Activated CD4-positive, alpha-beta memory T cell treated with anti-CD3 and anti-CD28 coated beads for 36 hours (primary cell): ENCODE measurements at places on chromosomes 3 and 15. TPM values are rescaled to one million over a fixed set of nuclear protein-coding genes. Genes with fewer than 3 reads are reported as not detected.

CHRFAM7A gene
- not detected for total RNA-seq

JAGN1 gene
- total RNA-seq = 27.8 TPM

CCDC39 gene
- total RNA-seq = not detected

DISP2 gene
- total RNA-seq = 0.02 TPM

LRRK1 gene
- 0.71 TPM for total RNA-seq

GOLGA8G gene
- total RNA-seq = not detected

SOX14 gene
- total RNA-seq = not detected

DNA sequence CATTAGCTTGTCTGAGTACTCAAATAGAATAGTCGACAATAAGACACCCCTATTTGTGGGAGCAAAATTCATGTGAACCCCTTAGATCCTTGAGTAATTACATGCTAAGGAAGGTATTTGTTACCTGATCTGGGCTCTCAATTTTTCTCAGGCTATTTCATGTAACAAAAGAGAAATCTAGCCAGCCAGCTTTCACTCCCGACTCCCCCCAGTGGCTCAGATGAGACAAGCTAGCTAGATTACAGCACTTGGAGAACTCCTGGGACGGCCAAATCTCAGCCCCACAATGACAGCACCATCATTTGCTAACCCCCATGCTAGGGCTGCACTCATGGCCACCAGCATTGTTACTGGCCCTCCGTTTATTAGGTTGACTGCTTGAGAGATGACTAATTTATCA, 41.3 kb downstream of the GLDN start:
- H3K4me3 ChIP-seq = no peak overlapping the region
- H3K27me3 ChIP-seq = peaks cover 22% of the 10 kb centered on the region
- no peak for DNase-seq
- no peaks in the 10 kb centered on the region for H3K4me1 ChIP-seq
- no peak overlapping the region for H3K27ac ChIP-seq

DNA sequence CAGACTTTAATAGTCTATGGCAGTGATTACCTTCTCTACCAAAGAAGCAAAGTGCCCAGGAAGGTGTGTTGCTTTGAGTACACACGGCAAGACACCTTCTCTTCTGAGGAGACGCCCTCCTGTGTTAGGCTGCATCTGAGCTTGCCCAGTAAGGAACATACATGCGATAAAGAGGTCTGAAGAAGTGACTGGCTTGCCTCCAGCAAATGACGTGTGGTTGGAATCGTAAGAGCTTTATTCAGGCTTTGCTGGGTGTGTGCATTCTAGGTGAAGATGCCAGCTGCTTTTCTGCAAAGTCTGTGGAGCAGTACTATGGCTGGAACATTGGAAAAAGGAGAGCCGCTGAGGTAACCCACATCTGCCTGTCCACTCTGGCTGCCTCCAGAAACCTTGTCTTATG, 22.4 kb downstream of the MAP6D1 start:
- H3K4me1 ChIP-seq = no peaks in the 10 kb centered on the region
- H3K36me3 ChIP-seq = peaks cover 48% of the 10 kb centered on the region
- no peaks in the 10 kb centered on the region for H3K27me3 ChIP-seq
- no peak overlapping the region for H3K4me3 ChIP-seq

GRCh38 chr3:26236531-26236930, 386.0 kb upstream of the LRRC3B start:
- no peak for DNase-seq
- no peaks in the 10 kb centered on the region for H3K36me3 ChIP-seq
- H3K4me1 ChIP-seq = no peaks in the 10 kb centered on the region

DNA sequence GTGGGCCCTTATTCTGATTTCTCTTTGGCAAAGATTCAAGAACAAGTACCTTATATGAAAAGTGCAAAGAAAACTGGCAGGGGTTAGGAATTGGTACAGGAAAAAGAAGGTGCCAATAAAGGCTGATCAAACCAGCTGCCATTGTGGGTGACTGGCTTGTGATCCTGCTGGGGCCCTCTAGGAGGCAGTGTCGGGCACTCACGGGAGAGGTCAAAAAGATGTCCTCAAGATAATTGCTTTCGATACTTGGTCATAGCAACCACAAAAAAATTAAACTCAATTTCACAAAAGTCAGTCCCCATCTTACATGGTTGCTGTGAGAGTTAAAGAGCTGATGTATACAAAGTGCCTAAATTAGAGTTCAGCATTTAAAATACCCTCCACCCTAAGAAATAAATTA, 31.0 kb upstream of the CAV3 start:
- DNase-seq = no peak
- no peak overlapping the region for H3K27ac ChIP-seq
- no peaks in the 10 kb centered on the region for H3K27me3 ChIP-seq
- no peaks in the 10 kb centered on the region for H3K36me3 ChIP-seq

DNA sequence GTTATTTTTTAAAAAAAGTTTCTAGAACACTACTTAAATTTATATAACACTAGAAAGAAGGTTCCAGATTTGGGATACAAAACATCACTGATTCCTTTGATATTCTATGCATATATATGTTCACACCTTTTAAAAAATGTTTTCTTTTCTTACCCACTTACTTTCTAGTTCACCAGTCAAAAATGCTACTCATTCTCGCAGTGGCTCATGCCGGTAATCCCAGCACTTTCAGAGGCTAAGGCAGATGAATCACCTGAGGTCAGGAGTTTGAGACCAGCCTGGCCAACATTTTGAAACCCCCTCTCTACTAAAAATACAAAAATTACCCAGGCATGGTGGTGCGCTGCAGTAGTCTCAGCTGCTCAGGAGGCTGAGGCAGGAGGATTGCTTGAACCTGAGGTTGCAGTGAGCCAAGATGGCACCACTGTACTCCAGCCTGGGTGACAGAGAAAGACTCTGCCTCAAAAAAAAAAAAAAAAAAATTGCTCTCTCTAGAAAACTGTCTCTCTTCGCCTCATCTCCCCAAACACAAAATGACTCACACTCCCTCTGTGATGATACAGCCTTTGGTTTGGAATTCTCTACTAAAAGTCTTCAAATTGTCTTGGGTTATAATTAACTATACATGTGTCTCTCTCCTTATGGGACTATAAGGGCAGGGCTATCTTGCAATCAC, 52.6 kb upstream of the TGFBR2 start:
- H3K27ac ChIP-seq = no peak overlapping the region
- no peaks in the 10 kb centered on the region for H3K27me3 ChIP-seq
- DNase-seq = peak; percentile 45
- no peaks in the 10 kb centered on the region for H3K36me3 ChIP-seq
- peaks cover 17% of the 10 kb centered on the region for H3K4me1 ChIP-seq

GRCh38 chr15:76979331-76979925, 15.5 kb upstream of the PSTPIP1 start:
- H3K27me3 ChIP-seq = no peaks in the 10 kb centered on the region
- no peaks in the 10 kb centered on the region for H3K36me3 ChIP-seq
- DNase-seq = no peak
- peaks cover 13% of the 10 kb centered on the region for H3K4me1 ChIP-seq

DNA sequence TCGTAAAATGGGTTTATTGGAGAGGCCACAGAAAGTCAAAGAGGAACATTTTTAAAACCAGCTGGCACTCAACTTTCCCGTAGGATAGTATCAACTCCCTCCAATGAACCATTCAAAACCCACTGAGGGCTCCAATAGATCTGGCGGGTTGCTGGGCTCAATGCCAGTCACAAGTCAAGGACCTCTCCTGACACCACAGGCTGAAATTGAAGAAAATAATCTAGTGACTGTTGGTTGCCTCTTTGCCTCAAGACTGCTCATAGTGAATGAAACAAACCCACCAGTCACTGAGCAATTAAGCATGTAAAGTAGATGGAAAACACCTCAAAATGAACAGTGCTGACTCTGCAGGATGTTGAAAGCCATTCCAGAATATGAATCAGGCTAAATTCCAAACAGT, 500.6 kb upstream of the AGTR1 start:
- H3K27ac ChIP-seq = no peak overlapping the region
- no peaks in the 10 kb centered on the region for H3K27me3 ChIP-seq
- no peak for DNase-seq
- H3K4me3 ChIP-seq = no peak overlapping the region

- H3K27me3 ChIP-seq = no peaks in the 10 kb centered on the region
- H3K4me1 ChIP-seq = no peaks in the 10 kb centered on the region
- H3K27ac ChIP-seq = no peak overlapping the region
- DNase-seq = no peak
- no peak overlapping the region for H3K4me3 ChIP-seq
Observed at GRCh38 chr3:172270557-172271166, 177.6 kb downstream of the GHSR start.

- no peak for DNase-seq
- H3K4me3 ChIP-seq = peak overlapping the region; percentile 86
- peaks cover 85% of the 10 kb centered on the region for H3K36me3 ChIP-seq
- H3K27ac ChIP-seq = peak overlapping the region; percentile 97
Observed at GRCh38 chr3:111589303-111590142, 5.6 kb downstream of the ZBED2 start.

- no peak for DNase-seq
- no peak overlapping the region for H3K4me3 ChIP-seq
- no peaks in the 10 kb centered on the region for H3K27me3 ChIP-seq
- peaks cover 39% of the 10 kb centered on the region for H3K4me1 ChIP-seq
- H3K36me3 ChIP-seq = no peaks in the 10 kb centered on the region
Observed at GRCh38 chr15:84740691-84741090, 7.7 kb upstream of the ZNF592 start.

DNA sequence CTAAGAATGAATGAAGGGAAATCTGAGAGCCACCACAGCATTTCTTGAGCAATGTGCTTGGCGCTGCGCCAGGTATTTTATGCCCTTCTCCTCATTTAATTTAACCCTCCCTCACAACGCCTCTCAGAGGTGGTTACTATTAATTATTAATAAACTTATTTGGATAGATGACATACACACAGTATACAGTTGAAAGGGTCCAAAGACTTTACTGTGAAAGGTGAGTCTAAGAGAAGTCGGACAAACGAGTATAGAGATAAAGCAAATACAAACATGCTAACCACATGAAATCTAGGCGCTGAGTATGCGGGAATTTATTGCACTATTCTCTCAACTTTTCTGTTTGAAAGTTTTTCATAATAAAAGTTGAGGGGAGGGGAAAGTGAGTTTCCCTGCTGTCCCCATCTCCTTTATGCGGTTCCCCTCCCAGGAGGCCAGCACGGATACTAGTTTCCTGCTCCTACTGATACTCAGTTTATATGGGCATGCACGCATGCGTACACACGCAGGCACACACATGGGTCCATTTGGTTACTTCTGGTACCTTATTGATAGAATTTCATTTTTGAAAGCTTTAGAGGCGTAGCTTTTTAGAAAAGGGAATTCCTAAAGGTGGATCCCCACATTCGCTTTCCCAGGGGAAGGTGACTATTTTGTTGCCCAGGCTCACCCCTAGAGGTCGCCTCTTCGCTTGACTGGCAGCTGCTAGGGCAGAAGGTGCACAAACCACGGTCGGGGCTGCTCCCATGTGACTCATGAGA, 28.5 kb upstream of the KCTD6 start:
- DNase-seq = peak; percentile 90
- H3K4me1 ChIP-seq = peaks cover 17% of the 10 kb centered on the region
- H3K27ac ChIP-seq = peak overlapping the region; percentile 54
- no peaks in the 10 kb centered on the region for H3K27me3 ChIP-seq
- no peak overlapping the region for H3K4me3 ChIP-seq

GRCh38 chr3:67901681-67902080, 247.3 kb upstream of the SUCLG2 start:
- no peak overlapping the region for H3K4me3 ChIP-seq
- no peaks in the 10 kb centered on the region for H3K36me3 ChIP-seq

DNA sequence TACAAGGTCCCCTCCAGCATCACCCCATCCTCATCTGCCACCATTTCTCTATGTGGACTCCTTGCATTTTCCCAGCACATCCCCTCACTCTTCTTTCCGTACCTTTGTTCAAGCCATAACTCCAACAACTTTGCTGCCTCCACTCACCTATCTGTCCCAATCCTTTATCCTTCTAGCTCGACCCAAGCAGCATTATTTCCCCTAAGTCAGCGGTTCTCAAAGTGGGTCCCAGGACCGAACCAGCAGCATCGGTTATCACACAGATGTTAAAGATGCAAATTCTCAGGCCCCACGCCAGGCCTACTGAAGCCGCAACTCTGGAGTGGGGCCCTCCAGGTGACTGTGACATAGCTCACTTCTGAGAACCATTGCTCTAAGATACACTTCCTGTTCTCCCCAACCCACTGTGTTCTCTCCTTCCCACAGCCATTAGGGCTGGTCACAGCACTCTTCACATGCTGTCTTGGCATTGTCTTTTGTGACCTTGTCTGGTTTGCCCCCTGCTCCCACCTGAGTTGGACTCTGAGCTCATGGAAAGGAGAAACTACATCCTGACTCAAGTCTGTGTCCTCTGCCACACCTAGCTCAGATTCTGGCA, 56.2 kb downstream of the AAGAB start:
- H3K4me3 ChIP-seq = no peak overlapping the region
- H3K27ac ChIP-seq = peak overlapping the region; percentile 75
- peak; percentile 41 for DNase-seq
